ENCODE measurements at places on chromosomes 16 and 17. TPM values are rescaled to one million over a fixed set of nuclear protein-coding genes. Genes with fewer than 3 reads are reported as not detected.

DNA sequence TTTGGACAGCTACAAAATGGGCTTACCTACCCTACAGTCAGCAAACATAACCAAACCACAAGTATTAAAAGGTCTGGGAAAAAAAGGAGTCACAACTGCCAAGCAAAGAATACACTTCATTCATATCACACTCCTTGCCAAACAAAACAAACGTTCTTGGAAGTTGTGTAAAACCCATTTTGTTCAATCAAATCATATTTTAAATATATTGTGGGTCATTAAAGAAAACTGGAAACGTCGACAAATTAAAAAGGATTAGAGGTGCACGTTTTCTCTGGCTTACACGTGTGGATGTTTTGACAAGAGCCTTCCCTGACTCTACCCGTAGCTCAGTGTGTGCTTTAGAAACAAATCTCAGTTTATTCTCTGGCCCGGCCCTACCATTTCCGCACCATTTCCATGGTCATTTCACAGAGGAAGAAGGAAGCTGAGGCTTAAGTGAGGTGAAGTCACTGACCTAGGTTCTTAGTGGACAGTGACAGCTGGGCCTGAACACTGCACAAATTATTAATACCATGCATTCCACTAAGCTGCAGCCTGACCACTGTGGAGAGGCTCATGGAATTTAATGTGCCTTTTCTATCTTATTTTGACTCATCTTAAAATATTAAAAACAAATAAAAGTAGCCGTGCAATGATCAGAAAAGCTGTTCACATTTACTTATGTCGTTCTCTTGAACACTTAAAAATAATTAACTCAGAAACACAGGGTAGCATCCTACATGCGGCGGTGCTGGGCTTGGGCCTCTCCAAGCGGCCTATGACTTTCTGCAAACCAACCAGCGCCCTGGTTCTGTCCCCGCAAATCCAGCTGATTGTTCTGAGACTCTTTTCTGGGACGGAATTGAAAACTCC lies 968 bp downstream of the CEP112 start:
- DNase-seq = peak; percentile 16

DNA sequence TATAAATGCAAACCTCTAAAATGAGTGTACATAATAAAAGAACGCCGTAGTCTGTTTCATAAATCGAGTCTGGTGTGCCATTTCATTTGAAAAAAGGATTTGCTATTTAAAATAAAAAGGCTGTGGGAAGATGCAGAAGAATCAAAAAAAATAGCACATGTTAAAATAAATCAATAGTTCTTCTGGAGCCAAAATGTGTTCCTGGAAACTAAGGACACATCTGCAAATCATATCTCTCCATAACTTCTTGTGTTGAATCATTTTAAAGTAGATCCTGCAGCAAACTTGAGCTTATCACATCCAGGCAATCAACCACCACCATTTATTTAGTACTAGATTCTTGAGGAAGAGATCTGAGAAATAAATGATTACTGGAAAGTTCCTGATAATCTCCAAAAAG lies 29.0 kb downstream of the XPO6 start:
- no peak for DNase-seq

GRCh38 chr17:59399914-59400313 lies 68.5 kb downstream of the YPEL2 start:
- DNase-seq = no peak

GRCh38 chr16:68235108-68235886 lies 630 bp downstream of the ESRP2 start:
- peak; percentile 74 for DNase-seq

- no peak for DNase-seq
Measured at GRCh38 chr16:49545243-49545642, 171.6 kb downstream of the C16orf78 start.

DNA sequence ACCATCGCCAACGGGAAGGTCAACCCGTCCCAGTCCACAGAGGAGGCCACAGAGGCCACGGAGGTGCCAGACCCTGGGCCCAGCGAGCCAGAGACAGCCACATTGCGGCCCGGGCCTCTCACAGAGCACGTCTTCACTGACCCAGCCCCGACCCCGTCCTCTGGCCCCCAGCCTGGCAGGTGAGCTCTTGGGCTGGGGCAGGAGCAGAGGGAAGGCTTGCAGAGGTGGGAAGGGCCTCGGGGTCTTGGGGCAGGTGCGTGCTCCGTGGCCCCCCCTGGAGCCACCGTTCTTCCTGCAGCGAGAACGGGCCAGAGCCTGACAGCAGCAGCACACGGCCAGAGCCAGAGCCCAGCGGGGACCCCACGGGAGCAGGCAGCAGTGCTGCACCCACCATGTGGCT lies 5.1 kb downstream of the NME3 start:
- no peak for DNase-seq

DNA sequence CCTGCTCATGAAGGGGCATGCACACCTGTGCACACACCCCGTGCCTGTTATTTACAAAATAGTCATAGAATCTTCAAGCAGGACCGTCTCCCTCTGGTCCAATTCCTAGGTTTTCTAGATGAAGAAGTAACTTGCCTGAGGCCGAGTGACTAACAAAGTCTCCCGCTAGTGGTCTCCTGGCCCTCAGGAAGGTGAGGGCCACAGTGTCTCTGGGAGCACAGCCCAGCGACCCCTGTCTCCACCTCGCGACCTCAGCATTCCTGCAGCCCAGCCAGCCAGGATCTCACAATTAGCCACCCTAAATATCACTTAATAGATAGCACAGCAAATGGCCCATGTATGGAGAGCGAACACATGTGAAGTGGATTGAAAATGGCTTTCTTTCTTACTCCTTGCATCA lies 30.5 kb upstream of the CACNG1 start:
- no peak for DNase-seq

- DNase-seq = no peak
Measured at GRCh38 chr17:80667462-80668277, 123.0 kb downstream of the RPTOR start.

- no peak for DNase-seq
Measured at GRCh38 chr16:65964752-65965151, 401.7 kb upstream of the CDH5 start.

GRCh38 chr17:1916316-1916715 lies 86.5 kb downstream of the RPA1 start:
- no peak for DNase-seq

DNA sequence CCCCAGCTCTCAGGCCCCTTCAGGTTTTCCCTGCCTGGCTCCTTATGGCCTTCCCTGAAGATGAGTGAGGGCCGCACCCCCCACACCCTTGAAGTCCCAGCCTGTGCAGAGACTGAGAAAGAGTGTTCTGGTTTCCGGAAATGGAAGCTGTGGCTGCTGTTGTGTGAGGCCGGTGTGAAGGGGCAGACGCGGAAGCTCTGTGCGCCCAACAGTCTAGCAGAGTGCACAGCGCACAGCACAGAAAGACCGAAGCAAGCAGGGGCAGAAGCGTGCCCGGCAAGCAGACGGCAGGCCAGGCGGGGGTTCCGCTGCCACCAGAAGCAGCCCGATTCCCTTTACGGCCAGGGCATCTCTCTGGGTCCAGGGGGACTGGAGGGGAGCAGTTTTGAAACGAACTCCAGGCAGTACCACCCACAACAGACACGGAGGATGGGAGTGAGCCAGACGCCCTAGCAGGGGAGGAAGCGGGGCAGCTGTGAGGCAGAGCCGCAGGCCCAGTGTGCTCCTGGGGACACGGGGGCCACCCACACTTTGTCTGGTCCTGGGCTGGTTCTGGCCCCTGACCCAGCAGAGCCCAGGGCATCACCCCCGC lies 16.7 kb downstream of the TPSG1 start:
- DNase-seq = no peak

DNA sequence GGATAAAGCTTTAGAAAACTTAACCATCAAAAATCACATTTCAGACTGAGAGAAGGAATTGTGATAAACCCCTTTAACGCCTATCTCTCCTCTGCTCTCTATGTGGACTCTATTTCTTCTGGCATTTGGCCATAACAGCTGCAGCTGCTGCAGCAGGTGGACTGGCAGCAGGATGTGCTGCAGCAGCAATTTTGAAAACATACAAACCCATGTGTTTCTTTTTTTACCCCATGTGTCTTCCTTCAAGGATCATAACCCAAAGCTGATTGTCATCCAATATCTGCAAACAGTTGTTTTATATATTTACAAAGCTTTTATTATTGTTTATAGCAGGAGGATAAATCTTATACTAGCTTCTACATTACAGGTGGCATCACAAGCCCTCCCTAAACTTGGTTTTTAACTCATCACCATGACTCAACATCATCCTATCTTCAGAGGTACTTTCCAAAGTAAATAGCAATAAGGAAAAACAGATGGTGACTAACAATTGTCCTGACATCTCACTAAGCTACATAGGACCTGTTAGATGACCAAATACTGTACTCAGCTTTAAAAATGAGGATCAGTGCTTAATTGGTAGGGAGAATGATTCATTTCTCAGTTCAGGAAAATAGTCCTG lies 14.5 kb upstream of the KRTAP9-2 start:
- no peak for DNase-seq

DNA sequence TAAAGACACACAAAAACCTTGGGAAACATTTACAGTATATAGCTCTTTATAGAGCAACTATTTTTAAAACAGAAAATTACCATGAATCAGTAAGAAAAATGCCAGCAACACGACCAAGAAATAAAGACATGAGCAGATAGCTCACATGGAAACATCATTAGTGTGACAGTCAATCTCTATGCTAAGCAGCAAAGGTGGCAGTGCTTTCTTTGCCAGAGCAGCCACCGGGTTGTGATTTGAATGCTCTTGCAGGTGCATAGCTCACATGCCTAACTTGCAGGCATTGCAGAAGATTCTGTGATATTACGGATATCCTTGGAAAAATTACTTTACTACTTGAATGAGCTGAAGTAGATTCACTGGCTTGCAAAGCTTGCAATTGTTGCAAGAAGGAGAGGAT lies 652.9 kb upstream of the C16orf82 start:
- DNase-seq = no peak

GRCh38 chr17:57210224-57210553 lies 46.1 kb upstream of the MSI2 start:
- no peak for DNase-seq

GRCh38 chr17:17048106-17048505 lies 5.8 kb downstream of the MPRIP start:
- no peak for DNase-seq

GRCh38 chr16:13378151-13378550 lies 476.8 kb downstream of the SHISA9 start:
- no peak for DNase-seq

GRCh38 chr16:88770461-88771293 lies 14.3 kb downstream of the PIEZO1 start:
- peak; percentile 79 for DNase-seq

DNA sequence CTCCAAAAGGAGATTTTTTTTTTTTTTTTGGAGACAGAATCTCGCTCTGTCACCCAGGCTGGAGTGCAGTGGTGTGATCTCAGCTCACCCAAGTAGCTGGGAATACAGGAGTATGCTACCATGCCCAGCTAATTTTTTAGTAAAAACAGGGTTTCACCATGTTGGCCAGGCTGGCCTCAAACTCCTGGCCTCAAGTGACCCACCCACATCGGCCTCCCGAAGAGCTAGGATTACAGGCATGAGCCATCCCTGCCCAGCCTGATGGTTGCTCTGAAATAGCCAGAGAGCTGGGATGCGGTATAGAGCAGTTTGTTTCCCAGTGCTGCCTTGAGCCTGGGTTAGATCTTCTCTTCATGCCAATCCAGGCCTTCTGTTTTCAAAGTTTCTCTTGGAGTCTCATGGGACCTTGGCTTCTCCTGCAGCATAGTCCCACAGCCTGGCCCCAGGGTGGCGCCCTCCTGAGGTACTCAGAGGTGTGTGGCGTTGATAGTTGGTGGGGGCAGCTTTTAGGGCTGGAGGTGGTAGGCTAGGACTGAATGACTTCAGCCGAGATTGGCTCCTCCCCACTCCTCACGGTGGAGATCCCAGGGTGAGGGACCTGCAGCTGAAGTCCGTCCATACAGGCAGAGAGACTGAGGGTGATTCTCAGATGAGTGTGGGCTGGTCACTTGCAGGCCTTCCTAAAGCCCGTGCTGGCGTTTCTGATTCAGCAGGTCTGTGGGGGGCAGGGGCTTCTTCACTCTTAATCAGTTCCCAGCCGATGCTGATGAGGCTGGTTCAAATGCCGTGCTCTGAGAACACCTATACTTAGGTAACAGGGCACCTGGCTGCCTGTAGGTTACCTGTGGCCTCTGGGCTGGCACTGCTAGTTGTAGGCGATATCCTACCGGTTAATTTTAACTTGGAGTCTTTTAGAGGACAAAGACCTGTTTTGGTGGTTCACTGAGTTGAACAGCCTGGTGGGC lies 52.0 kb downstream of the TNFRSF13B start:
- no peak for DNase-seq

- DNase-seq = no peak
Measured at GRCh38 chr17:11324846-11325420, 83.9 kb downstream of the SHISA6 start.

GRCh38 chr17:34609210-34609609 lies 29.8 kb downstream of the TMEM132E start:
- no peak for DNase-seq

- no peak for DNase-seq
Measured at GRCh38 chr17:58254803-58255202, 16.4 kb downstream of the LPO start.

DNA sequence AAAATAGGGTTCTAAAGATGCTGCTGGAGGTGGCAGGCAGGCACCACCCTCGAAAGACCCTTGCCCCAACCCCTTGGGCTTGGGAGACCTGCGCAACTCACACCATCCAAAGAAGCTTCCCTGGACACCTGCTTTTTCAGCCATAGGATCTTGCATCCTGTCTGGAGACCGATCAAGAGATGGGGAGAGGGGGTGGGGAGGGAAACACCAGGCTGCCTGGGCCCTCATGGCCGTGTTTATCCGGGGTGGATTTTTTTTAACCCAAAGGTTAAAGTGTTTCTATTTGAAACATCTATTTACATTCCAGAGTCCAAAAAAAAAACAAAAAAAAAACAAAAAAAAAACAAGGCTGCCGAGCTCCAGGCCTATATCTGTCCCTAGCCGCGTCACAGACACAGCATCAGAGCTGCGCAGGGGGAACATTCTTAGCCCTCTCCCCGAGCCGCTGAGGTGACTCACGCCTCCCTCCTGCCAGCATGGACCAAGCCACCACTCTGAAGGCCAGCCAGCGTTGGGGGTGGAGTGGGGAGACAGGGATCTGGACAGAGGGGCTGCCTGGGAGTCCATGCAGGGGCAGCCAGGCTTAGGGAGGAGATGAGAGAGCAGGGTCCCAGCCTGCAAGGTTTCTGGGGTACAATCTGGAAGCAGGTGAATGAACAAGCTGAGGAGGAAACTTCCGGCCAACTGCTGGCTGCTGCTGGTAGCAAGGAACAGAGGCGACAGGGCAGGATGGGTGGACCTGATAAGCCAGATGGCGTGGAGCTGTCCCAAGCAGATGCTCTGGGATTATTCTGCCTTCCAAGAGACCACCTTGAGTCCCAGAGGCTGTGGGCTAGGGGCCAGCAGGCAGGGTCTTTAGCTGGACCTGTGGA lies 14.8 kb downstream of the HDAC5 start:
- peak; percentile 75 for DNase-seq

GRCh38 chr17:48056246-48056745 lies 8.1 kb downstream of the NFE2L1 start:
- DNase-seq = no peak

GRCh38 chr17:74117999-74118421 lies 85.5 kb upstream of the RPL38 start:
- DNase-seq = no peak

- no peak for DNase-seq
Measured at GRCh38 chr16:23248261-23249194, 53.6 kb upstream of the SCNN1B start.

Gene C1QL1
- total RNA-seq = 0.29 TPM

Gene KCNH6
- total RNA-seq = not detected

Gene NPIPB8
- 0.92 TPM for total RNA-seq

Gene CD300LB
- total RNA-seq = not detected

Gene WNT3
- total RNA-seq = 0.29 TPM

Gene ANKRD40CL
- total RNA-seq = 32.2 TPM

Gene ASGR1
- 0.35 TPM for total RNA-seq

Gene SEZ6
- not detected for total RNA-seq

Gene IRX3
- not detected for total RNA-seq

Gene ABHD15
- total RNA-seq = 19.5 TPM
